Occipital lobe (tissue), 3 donors: ENCODE measurements at places on chromosomes 12 and 14. TPM values are rescaled to one million over a fixed set of nuclear protein-coding genes. Genes with fewer than 3 reads are reported as not detected.
A peak's percentile ranks its signal among the peaks of the same experiment; 100 is the strongest.

Gene SMIM41
- total RNA-seq, result not detected

Gene ACRBP
- 0.62 TPM for total RNA-seq

- no peak for DNase-seq
Observed at GRCh38 chr12:8675591-8676036, 13.0 kb upstream of the MFAP5 start.

Gene PTPRB
- total RNA-seq, result 8.7 TPM

GRCh38 chr12:48982397-48983080 lies 4.4 kb downstream of the WNT1 start:
- DNase-seq, result no peak

Gene DAAM1
- 182 TPM for total RNA-seq

DNA sequence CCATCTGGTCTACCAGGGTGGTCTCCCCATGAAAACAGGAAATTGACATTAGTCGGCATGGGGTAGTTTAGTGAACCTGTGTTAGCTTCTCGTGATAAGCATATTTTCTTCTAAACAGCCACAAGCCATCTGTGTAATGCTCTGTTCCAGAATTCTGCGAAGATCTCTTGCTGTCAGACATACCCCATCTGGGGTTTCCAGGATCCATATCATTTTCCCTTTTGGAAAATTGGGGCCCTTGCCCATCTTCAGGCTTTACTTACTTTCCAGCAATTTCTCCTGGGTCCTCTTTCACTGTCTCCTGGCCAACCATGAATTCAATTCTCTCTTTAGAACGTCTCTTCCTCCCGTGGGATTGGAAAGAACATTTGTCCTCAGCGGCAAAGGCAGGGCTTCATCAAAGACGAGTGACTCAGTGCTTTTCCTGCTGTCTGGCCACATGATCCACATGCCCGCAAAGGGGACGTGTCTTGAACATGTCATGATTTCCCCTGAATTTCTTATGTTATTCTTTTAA lies 21.4 kb upstream of the NCOR2 start:
- DNase-seq, result peak; percentile 11
